LHCN-M2 (cell line): ENCODE measurements at places on chromosomes 11 and 22. TPM values are rescaled to one million over a fixed set of nuclear protein-coding genes. Genes with fewer than 3 reads are reported as not detected.

Gene SCUBE2
- 0.06 and 0.11 TPM in 2 replicates for total RNA-seq

Gene TREH
- total RNA-seq = not detected in 2 replicates

Gene RPS6KA4
- total RNA-seq = 56.2 and 64.1 TPM in 2 replicates

Gene FAM111A
- 80.3 and 80.8 TPM in 2 replicates for total RNA-seq

GRCh38 chr11:46216019-46216764, 61.3 kb upstream of the CREB3L1 start:
- peak; percentile 33 for DNase-seq

DNA sequence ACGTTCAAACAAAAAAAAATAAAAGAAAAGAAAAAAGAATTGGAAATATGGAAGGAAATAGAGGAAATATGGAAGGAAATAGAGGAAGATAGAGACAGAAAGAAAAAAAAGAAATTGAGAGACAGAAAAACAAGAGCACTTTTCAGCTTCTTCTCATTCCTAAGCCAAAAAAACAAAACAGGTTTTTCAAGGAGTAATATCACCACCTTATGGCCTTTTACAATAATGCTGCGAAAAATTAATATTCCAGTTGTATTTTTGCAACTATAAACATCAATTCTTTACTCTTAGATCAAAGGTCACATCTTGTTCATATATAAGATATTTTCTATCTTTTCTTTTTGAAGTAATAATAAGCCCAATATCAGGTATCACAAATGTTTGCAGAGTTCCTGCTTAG, 328.3 kb downstream of the FAT3 start:
- DNase-seq = peak; percentile 1

DNA sequence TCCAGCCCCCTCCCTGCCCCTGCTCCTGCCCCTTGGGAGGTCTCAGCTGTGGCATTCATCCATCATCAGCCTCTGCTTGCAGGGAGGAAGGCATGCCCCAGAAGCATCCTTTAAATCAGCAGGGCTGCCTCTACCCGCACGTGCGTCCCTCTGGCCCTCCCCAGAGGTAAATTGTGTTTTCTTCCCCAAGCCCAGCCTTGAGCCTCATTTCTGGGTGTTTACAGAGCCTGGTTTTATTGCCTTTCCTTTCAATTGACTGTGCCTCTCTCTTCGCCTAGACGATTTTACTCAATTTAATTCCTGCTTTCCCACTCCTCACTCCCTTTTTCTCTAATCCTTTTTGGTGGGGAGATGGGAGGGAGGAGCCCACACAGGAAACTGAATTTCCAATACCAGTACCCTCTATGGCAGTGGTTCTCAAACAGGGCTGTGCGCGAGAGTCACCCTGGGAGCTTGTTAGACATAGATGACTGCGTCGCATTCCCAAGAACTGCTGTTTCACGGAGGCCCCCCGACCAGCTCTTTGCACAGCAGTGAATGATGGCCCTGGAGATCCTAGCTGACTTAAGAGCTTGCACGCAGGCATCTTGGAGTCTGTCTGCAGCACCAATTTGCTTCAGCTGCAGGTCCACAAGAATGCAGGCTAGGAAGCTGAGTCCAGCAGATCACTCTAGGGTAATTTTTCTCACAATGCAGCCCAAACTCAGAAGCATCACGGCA, 15.1 kb upstream of the OAF start:
- no peak for DNase-seq

- DNase-seq = peak; percentile 59
Observed at GRCh38 chr11:69463181-69463994, 18.1 kb upstream of the LINC01488 start.

GRCh38 chr11:10305262-10305963, 540 bp downstream of the ADM start:
- peak; percentile 31 for DNase-seq

DNA sequence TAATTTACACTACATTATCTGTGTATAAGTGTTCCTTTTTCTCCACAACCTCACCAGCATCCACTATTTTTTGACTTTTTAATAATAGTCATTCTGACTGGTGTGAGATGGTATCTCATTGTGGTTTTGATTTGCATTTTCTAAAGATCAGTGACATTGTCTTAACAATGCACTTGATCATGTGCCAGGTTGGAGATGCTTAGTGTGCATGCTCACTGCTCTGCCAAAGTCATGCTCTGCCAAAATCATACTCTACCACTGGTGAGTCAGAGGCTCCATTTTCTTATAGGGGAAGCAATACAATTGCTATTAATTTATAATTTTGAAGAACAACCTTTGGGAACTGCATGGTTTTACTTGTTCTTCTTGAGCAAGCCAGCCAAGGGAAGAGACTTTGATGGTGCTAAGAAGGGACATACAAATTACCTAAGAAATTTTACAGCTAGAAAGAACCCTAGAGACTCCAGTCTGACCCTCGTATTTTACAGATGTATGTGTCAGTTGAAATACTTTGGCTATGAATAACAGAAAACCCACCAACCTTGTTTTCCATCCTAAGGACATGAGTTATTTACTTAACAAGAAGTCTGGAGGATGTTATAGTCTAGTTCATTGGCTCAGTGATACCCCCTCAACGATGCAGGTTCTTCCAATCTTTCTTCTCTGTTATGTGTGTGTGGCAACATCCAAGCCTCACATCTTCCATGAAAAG, 368.9 kb downstream of the DDX10 start:
- peak; percentile 87 for DNase-seq

DNA sequence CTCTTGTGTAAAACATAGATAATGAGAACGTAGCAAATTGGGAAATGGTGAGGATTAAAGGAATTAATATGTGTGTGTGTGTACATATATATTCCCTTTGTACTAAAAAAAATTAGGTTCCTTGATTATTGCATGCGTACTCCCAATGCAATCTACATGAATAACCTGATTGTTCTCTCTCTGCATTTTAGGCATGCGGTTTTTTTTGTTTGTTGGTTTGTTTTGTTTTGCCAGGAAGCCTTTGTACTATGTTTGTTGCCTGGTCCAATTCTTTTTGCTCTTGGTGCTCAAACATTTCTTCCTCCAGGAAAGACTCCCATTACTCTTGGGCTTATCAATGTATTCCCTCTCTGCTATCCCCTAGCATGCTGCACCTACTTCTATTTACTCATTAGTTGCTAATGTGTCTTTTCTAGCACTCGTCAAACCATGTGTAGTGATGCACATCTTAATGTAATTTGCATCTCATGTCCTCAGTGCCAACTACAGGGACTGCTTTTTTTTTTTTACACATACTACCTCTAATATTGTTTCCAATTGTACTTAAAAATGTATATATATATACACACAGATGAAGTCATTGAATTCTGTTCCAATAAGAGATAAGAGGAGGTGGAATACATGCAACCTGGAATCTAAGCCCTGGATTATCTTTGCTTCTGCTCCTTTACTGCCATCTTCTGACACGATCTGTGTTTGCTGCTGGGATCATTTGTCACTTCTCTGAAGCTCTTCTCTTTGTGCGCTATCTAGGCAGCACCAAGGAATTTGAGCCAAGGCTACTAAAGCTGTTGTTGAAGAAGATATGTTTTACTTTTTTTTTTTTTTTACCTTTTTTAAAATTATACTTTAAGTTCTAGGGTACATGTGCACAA, 197.2 kb upstream of the ANO3 start:
- peak; percentile 5 for DNase-seq

- no peak for DNase-seq
Observed at GRCh38 chr11:118924591-118925585, 838 bp downstream of the BCL9L start.

- DNase-seq = no peak
Observed at GRCh38 chr11:115347106-115347505, 157.1 kb downstream of the CADM1 start.

DNA sequence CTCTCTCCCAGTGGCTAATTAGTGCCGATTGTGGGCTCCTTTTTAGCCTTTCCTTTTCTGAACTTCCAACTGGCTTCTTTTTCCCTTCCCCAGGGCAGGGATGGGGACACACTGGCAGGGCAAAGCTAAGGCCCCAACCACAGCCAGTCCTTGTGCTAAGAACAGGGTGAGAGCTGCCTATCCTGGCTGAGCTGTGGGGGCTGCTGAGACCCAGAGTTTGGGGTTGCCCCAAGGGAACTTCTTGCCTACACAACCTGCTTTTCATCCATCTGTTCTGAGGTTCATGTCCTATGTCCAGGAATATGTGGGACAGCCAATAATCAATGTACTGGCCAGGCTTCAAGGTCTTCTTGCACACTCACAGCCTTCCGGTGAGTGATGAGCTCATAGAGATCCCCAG, 10.0 kb upstream of the TPBGL start:
- no peak for DNase-seq

DNA sequence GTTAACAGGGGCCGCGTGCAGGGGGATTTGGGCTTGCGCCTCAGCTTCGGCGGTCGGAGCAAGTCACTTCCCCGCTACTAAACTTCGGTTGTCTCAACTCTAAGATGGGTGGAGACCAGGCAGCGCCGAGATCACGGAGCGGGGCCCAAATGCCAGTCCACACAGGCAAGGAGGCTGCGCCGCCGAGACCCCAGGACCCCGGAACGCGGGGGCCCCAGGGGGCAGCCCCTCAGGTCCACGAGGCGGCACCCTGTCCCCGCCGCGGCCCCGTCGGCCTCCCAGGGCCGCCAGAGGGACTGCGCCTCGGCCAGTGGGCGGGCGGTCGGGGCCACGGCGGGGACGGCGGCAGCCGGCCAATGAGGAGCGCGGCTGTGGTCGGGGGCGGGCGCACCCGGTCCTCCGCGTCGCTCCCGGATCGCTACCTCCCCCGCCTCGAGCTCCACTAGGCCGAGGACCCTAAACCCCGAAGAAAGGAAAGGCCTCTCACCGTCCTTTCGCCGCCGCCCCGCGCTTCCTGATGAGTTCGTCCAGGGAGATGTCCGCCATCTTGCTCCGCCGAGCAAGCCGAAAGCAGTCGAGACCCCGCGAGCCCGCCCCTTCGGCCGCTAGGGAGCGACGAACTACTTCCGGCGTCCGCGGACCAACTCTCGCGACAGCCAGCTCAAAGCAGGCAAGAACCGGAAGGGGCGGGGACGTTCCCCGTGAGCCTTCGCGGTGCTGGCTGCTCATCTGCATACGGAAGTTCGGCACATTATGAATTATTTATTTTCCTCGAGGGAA, at the start of gene POLDIP3:
TSS of gene POLDIP3 (minus strand) at position 572 of the 780 bp plus-strand sequence. CDS start at position 546, 26 bp downstream.
- peak; percentile 97 for DNase-seq

GRCh38 chr11:98180511-98180910, 840.2 kb upstream of the CNTN5 start:
- DNase-seq = no peak

DNA sequence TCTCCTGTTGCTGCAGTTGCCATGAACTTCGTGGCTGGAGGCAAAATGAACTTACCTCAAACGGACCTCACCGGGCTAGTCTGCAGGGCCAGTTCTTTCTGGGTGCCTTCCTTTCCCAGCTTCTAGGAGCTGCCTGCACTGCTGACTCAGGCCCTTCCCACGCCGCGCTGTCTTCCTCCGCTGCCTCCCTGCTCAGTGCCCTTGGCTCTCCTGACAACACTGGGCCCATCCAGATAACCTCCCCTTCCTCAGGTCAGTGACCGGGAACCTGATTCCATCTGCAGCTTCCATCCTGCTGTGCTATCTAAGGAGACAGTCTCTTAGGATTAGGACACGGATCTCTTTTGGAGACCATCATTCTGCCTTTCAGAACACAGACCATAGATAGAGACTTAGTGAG, 19.3 kb downstream of the MOB2 start:
- no peak for DNase-seq

GRCh38 chr11:61832754-61833153, 4.7 kb downstream of the FADS2 start:
- DNase-seq = no peak
